Bladder microvascular endothelial cell (primary cell): ENCODE measurements at places on chromosomes 2 and 18. TPM values are rescaled to one million over a fixed set of nuclear protein-coding genes. Genes with fewer than 3 reads are reported as not detected.

Gene SCN7A
- total RNA-seq, result not detected in 2 replicates

Gene UGT1A9
- total RNA-seq, result not detected in 2 replicates

Gene CYP27C1
- not detected in 2 replicates for total RNA-seq

Gene STK39
- total RNA-seq, result 2.6 and 3.0 TPM in 2 replicates

Gene EMILIN2
- 4.0 and 5.8 TPM in 2 replicates for total RNA-seq

Gene AKAIN1
- not detected in 2 replicates for total RNA-seq

Gene NT5DC4
- not detected in 2 replicates for total RNA-seq

Gene AP1S3
- 2.3 and 5.7 TPM in 2 replicates for total RNA-seq

Gene PDE1A
- total RNA-seq, result 0.16 and 1.1 TPM in 2 replicates
